ENCODE measurements at places on chromosomes 7 and 10. TPM values are rescaled to one million over a fixed set of nuclear protein-coding genes. Genes with fewer than 3 reads are reported as not detected.

DNA sequence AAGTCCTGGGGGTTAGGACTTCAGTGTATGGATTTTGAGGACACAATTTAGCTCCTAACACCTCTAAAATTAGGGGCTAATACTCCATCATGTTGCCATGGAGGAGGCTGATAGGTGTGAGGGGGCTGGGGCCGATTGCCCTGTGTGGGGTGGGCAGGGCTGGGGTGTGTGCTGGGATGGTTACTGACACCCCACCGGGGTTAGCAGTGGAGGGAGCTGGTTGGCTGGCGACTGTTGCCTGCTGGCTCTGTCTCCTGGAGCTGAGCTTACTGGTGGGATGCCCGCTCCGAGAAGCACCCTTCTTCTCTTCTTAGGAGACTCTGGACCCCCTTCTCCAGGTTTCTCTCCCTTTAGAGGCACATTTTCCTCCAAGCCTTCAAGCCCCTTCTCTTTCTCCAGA, 22.2 kb upstream of the SH2D4B start:
- H3K4me3 ChIP-seq, result no peak overlapping the region
- H3K4me1 ChIP-seq, result peaks cover 6% of the 10 kb centered on the region
- no peak overlapping the region for H3K27ac ChIP-seq
- H3K27me3 ChIP-seq, result no peaks in the 10 kb centered on the region
- H3K36me3 ChIP-seq, result peaks cover 79% of the 10 kb centered on the region
- DNase-seq, result no peak

DNA sequence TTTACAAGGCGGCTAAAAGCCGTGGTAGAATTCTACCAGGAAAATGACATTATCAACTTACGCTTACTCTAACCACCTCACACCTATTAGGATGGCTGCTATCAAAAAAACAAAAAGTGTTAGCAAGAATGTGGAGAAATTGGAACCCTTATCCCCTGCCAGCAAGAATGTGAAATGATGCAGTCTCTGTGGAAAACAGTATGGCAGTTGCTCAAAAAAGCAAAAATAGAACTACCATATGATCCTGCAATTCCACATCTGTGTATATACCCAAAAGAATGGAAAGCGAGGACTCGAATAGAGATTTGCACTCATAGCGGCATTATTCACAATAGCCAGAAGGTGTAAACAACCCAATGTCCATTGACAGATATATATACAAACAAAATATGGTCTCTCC, 61.3 kb downstream of the KIF5B start:
- no peaks in the 10 kb centered on the region for H3K36me3 ChIP-seq
- no peaks in the 10 kb centered on the region for H3K27me3 ChIP-seq
- H3K27ac ChIP-seq, result no peak overlapping the region
- DNase-seq, result no peak
- H3K4me3 ChIP-seq, result no peak overlapping the region

GRCh38 chr7:94649450-94649849, 6.5 kb downstream of the SGCE start:
- no peak for DNase-seq
- H3K27ac ChIP-seq, result peak overlapping the region; percentile 47
- H3K27me3 ChIP-seq, result no peaks in the 10 kb centered on the region
- H3K4me1 ChIP-seq, result peaks cover 3% of the 10 kb centered on the region

The TMEM229A gene
- 3.7 TPM for polyA plus RNA-seq

The SFRP4 gene
- 24.4 TPM for polyA plus RNA-seq

GRCh38 chr10:84235096-84235495, 6.2 kb downstream of the LRIT1 start:
- H3K36me3 ChIP-seq, result no peaks in the 10 kb centered on the region
- no peak overlapping the region for H3K4me3 ChIP-seq
- no peak for DNase-seq
- no peak overlapping the region for H3K27ac ChIP-seq

DNA sequence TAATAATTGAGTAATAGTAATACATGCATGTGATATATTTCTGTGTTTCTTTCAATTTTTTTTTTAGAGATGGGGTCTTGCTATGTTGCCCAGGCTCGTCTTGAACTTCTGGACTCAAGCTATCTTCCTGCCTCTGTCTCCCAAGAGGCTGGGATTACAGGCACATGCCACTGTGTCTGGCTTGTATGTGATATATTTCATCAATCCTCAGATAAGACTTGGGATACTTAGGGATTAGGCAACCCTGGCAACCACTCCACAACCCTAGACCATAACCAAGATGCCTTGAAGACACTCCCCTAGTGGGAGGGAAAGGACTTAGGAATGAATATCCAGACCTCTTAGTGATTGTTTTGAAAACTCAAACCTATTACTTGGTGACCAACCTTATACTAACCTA, 154.8 kb downstream of the CCDC3 start:
- no peaks in the 10 kb centered on the region for H3K27me3 ChIP-seq
- no peak overlapping the region for H3K4me3 ChIP-seq
- no peak for DNase-seq

DNA sequence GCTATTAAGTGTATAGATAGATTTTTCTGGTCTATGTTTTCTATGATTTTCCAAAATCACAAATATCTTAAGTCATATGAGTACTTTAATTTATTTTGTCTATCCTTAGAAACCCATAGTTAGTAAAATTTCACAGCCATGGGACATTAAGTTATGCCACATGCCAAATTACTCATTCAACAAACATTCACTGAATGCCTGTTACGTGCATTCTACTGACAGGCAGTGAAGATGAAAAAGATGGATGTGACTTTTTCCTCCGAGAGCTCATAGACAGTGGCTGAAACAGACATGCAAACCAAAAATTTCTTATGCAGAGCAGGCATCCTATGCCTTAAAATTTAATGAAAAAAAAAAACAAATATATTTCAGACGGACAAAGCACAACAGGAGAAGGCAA, 84.9 kb downstream of the CHRM2 start:
- H3K27me3 ChIP-seq, result no peaks in the 10 kb centered on the region
- H3K36me3 ChIP-seq, result no peaks in the 10 kb centered on the region
- DNase-seq, result no peak
- H3K4me1 ChIP-seq, result no peaks in the 10 kb centered on the region
- H3K4me3 ChIP-seq, result no peak overlapping the region

DNA sequence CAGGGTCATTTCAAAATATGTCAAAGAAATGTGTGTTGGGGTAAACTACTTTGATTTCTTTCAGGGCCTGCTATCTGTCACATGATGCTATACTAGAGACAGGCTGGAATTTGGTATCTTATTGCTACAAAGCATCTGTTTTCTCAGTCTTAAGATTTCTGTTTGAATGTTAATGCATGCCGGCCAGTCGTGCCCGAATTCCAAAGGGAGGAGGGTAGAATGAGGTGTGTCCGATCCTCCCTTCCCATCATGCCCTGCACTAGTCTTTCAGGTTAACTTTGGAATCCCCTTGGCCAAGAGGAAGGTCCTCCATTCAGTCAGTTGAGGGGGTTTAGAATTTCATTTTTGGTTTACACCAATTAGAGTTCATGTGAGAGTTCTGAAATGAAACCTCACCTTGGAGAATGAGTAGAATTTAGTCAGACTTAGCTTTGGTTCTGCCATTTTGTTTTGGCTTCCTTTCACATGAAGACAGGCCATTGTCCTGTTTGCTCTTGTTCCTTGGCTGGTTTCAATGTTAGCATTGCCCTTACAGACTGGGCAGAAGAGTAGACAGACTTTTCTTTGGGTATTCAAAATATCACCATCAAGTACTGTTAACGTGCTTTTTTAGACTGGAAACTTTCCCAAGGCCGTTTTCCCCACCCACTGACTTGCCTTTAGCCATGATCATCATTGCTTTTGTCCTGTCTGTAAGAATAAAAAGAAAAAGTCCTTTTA, 95.8 kb downstream of the CAMK1D start:
- no peaks in the 10 kb centered on the region for H3K4me1 ChIP-seq
- no peaks in the 10 kb centered on the region for H3K27me3 ChIP-seq
- no peaks in the 10 kb centered on the region for H3K36me3 ChIP-seq
- H3K4me3 ChIP-seq, result no peak overlapping the region
- no peak for DNase-seq

The PNLIPRP2 gene
- 0.18 TPM for polyA plus RNA-seq

DNA sequence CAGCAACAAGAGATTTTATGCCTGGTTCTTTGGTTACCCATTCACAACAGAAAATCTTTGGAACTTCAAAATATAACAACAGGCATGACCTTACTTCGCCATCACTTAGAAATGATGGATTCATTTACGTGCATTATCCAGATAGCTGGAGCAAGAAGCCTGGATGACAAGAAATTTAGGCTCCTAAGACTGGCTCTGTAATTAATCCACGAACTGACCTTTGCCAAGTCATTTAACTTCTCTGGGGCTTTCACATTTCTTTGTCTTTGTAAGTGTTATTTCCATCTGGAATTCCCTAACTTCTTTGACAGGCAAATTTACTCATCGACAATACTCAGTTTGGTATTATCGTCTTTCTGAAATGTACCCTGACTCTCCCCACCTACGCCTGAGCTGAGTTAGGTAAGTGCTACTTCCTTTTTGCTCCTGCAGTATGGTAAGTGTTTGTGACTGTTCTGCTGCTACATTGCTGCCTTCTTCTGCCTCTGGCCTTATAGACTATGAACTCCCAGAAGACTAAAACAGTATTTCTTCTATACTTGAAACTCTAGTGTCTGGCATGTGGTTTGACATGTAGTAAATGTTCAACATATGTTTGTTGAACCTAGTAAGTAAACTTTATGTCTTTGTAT, 5.5 kb upstream of the MDFIC start:
- no peak overlapping the region for H3K4me3 ChIP-seq
- no peaks in the 10 kb centered on the region for H3K4me1 ChIP-seq
- H3K27me3 ChIP-seq, result no peaks in the 10 kb centered on the region
- DNase-seq, result no peak

DNA sequence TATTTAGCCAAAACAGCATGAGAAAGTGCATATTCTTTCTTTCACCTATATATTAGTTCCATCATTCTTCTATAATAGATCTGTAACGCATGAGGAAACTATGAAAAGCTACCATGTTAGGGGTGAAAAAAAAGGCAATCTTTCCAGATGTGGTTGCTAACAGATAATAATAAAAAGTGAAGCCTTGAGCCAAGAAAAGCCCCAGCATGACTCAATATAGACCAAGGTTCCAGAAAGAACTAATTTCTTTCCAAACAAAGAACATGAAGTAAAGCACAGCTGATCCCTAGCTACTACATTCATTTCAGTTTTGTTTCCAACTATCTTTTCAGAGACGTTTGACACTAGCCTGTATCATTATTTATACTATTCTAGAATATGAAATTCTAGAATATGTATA, 16.4 kb downstream of the ARL4A start:
- no peaks in the 10 kb centered on the region for H3K36me3 ChIP-seq
- no peaks in the 10 kb centered on the region for H3K27me3 ChIP-seq
- H3K4me1 ChIP-seq, result no peaks in the 10 kb centered on the region

DNA sequence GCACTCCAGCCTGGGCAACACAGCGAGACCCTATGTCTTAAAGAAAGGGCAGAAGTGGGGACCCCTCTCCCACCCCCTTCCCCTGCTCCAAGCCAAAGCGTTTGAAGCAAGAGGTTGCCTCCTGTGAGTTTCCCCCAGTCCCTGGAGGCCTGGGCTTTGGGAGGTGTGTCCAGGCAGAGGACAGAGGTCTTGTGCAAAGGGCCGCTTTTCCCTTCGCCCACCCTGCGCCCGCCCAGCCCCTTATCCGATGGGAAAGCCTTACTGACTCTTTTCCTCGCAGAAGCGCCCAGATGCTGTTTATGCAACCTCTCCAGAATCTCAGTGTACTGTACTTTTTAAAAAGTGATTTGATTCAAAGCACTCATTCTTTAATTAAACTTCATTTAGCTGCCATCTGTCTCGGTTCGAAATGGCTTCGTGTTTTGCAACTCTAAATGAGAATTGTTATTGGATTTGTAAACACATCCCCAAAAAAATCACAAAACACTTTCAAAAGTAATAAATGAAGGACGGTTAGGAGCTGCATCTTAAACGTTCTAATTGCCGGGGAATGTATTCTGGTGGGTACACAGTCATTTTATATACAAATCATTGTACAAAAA, 50.5 kb upstream of the GTF2I start:
- peaks cover 25% of the 10 kb centered on the region for H3K36me3 ChIP-seq
- peak overlapping the region; percentile 16 for H3K4me3 ChIP-seq
- no peak overlapping the region for H3K27ac ChIP-seq
- no peaks in the 10 kb centered on the region for H3K27me3 ChIP-seq
- peaks cover 11% of the 10 kb centered on the region for H3K4me1 ChIP-seq

GRCh38 chr10:42304341-42304740, 334.0 kb downstream of the ZNF33B start:
- H3K27me3 ChIP-seq, result no peaks in the 10 kb centered on the region
- H3K36me3 ChIP-seq, result no peaks in the 10 kb centered on the region
- no peak overlapping the region for H3K4me3 ChIP-seq
- no peak overlapping the region for H3K27ac ChIP-seq
- DNase-seq, result no peak

DNA sequence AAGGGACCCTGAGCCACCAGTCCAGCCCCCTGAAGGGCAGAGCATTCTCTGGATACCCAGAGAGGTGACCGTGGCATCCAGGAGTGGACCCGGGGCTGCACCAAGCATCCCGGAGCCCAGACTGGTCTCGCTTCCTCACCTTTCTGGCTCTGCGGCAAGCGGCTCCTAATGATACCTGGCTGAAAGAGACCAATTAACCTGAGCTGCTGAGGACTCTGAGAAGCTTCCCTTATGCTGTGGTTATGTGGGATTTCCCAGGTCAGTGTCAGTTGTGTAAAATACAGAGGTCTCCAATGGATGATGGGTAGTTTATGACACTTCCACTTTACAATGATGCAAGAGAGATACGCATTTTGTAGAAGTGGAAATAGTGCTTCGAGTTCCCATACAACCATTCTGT, 51.5 kb downstream of the PFKFB3 start:
- H3K27ac ChIP-seq, result no peak overlapping the region
- H3K27me3 ChIP-seq, result no peaks in the 10 kb centered on the region
- H3K36me3 ChIP-seq, result no peaks in the 10 kb centered on the region
- no peaks in the 10 kb centered on the region for H3K4me1 ChIP-seq
- no peak overlapping the region for H3K4me3 ChIP-seq

- H3K36me3 ChIP-seq, result peaks cover 6% of the 10 kb centered on the region
- no peak overlapping the region for H3K27ac ChIP-seq
- H3K27me3 ChIP-seq, result no peaks in the 10 kb centered on the region
- no peaks in the 10 kb centered on the region for H3K4me1 ChIP-seq
- H3K4me3 ChIP-seq, result no peak overlapping the region
Observed at GRCh38 chr10:21584834-21585530, 51.0 kb downstream of the MLLT10 start.

The HTR5A gene
- 6.0 TPM for polyA plus RNA-seq

The MSS51 gene
- polyA plus RNA-seq, result 6.4 TPM

GRCh38 chr10:47181052-47181849, 118.7 kb upstream of the GDF10 start:
- no peak for DNase-seq
- H3K36me3 ChIP-seq, result no peaks in the 10 kb centered on the region
- H3K4me3 ChIP-seq, result no peak overlapping the region
- no peak overlapping the region for H3K27ac ChIP-seq

DNA sequence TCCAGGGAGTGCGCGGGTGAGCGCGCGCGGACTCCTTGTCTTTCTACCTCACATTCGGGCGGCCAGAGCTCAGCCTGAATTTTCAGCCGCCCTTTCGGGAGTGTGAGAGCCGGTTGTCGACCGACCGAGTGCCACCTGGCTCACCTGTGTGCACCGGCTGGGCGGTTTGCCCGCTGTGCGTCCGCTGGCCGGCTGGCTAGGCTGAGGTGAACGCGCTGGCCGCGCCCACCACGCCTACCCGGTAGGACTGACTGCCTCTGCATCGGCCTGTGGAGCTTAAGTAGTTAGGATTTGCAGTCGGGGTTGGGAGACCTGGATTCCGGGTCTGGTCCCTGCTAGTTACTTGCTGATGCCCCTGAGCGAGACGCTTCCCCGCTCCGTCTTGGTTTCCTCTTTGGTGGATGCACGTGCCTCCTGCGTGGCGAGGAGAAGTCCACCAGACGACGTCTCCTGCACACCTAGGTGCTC, 553 bp downstream of the TSPAN15 start:
- DNase-seq, result no peak
- H3K4me3 ChIP-seq, result peak overlapping the region; percentile 78
- H3K36me3 ChIP-seq, result no peaks in the 10 kb centered on the region
- peaks cover 21% of the 10 kb centered on the region for H3K4me1 ChIP-seq
- H3K27me3 ChIP-seq, result peaks cover 4% of the 10 kb centered on the region
